CD8-positive, alpha-beta memory T cell (primary cell): ENCODE measurements at places on chromosomes 11 and 22. TPM values are rescaled to one million over a fixed set of nuclear protein-coding genes. Genes with fewer than 3 reads are reported as not detected.

GRCh38 chr22:31829505-31829904 lies 75.7 kb downstream of the DEPDC5 start:
- DNase-seq, result no peak

DNA sequence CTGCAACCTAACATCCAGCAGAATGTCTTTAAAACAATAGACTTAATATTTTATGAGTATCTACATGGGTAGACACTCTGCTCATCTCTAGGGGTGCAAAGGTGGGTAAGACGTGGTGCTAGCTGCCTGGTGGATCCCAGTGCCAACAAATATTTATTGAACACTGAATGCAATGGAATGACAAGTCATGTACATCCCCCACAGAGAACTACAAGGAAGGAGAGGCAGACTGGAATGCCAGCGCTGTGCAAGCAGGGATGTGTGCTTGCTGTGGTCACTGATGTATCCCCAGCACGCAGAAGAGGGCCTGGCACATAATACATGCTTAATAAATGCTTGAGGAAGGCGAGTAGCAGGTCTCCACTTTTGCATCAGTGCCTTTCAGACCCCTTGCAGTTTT lies 61.9 kb downstream of the CD6 start:
- no peak for DNase-seq

GRCh38 chr11:63939397-63939891 lies 642 bp downstream of the NAA40 start:
- no peak for DNase-seq

GRCh38 chr11:70324376-70325115 lies 54.1 kb downstream of the PPFIA1 start:
- no peak for DNase-seq

Gene P4HA3
- total RNA-seq, result not detected

Gene WNT11
- total RNA-seq, result 0.28 TPM

Gene TMEM45B
- 0.44 TPM for total RNA-seq

Gene SLC17A6
- total RNA-seq, result not detected
